ENCODE measurements at places on chromosomes 2 and 18.

- DNase-seq, result no peak
Measured at GRCh38 chr18:37636831-37637477, 71.4 kb upstream of the CELF4 start.

- DNase-seq, result no peak
Measured at GRCh38 chr2:177599139-177599688, 206.6 kb downstream of the AGPS start.

DNA sequence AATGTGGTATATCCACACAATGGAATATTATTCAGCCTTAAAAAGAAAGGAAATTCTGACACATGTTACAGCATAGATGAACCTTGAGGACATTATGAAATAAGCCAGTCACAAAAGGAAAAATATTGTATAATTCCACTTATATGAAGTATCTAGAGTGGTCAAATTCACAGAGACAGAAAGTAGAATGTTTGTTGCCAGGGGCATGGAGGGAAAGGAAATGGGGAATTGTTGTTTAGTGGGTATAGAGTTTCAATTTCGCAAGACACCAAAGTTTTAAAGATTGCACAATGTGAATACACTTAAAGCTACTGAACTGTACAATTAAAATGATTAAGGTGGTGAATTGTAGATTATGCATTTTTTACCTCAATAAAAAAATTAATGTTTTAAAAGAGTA is 92.9 kb downstream of the TXNL1 start:
- no peak for DNase-seq

DNA sequence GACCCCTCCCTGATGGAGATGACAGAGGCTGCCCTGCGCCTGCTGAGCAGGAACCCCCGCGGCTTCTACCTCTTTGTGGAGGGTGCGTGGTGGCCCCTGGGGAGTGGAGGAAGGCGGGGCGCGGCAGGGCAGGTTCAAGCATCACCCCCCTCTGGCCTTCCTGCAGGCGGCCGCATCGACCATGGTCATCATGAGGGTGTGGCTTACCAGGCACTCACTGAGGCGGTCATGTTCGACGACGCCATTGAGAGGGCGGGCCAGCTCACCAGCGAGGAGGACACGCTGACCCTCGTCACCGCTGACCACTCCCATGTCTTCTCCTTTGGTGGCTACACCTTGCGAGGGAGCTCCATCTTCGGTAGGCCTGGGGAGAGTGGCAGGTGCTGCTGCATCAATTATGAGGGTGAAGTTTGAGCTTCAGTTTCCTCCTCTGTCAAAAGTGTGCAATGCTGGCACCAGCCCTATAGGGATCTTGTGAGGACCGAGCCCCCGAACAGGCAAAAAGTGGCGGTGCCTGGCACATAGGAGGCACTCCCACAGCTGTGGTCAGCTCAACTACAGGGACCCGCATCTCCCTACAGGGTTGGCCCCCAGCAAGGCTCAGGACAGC is 2.2 kb downstream of the ALPI start:
- no peak for DNase-seq

DNA sequence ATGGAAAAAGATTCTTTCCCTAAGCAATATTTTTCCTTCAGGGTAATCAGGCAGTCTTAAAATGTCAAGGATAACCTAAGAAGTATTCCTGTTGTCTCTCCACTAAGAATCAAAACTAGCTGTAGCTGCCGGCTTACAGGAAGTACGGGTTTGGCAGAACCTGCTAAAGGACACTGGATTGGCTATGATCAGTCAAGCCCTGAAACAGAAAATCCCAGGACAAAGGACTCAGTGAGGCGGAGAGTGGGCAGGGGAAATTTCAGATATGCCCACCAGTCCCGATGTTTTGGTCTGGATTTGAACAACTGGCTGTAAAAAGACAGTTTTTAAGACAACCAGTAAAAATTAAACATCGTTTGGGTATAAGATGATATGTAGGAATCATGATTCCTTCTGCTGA is 155.7 kb downstream of the HDAC4 start:
- no peak for DNase-seq

DNA sequence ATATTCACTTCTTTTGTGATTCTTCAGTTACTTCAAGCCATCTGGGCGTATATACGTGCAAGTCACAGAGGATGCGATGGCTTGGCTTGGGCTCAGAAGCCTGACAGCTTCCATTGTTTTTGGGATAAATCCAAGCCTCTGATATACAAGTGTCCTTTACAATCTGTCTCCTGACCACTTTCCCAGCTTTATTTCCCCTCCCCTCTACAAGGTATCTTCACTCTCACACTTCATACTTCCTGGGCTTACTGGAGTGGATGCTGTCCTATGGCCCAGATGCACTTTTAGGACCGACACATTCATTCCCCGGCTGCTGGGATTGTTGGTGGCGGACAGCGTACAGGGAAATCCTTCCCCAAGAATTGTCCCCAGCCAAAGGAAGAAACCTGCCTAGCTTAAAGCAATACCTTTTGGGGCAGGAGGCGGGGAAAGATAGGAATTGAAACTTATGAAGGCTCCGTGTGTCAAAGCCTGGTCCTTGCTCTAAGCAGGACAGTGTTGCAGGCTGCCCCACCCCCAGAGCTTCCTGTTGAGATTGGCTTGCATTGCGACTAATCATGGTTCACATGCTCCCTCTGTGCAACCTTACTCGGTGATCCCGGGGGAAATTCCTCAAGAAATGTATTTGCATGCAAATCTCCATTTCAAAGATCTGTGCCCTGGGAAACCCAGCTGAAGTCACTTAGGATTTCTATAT is 802.9 kb upstream of the ID2 start:
- no peak for DNase-seq

GRCh38 chr2:174774886-174775285 is 10.6 kb upstream of the CHRNA1 start:
- no peak for DNase-seq

DNA sequence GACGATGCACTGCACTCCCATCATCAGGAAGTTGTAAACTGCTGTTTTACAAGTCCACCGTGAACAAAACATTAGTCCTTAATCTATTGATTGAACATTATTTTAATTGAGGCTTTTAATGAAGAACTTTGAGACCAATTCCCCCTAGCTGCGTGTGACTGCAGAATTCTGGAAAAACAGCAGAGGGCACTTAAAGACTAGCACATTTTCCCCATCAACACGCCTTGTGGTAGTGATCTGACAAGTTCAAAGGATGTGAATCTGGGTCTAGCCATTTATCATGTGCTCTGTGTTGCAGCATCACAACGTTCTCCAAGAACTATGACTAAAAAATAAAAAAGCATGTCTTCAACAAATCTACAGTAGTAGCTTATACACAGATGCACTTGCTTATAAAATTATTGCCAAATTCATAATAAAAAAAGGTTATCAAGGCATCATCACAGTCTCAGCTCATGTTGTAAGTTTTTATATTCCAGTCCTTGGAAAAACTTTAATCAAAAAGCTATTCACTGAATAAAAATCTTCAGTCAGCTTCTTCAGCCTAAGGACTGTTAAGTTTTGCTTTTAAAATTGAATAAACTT is 35.8 kb downstream of the SKOR2 start:
- DNase-seq, result no peak

DNA sequence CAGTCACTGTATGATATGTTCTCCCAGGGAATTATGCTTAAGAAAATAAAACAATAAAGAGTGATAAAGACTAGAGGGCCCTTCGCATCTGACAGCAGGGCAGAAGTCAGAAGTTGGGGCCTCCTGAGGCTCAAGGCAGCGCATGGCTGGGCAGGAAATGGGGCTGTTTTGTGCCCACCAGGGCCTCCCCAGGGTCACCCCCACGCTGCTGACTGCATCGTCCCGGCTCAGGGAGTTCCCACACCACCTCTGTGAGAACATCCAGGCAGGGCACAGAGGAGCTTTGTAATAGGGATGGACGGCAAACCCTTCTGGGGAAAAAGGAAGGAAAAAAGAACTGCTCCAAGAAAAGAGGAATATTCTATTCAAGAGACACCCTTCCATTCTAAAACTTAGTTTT is 41.2 kb downstream of the PAX3 start:
- no peak for DNase-seq

Measured in activated CD4-positive, alpha-beta T cell treated with anti-CD3 and anti-CD28 coated beads, Interleukin-2, amount 50 U/mL, for 48 hours (primary cell).